Pancreas (tissue), 10 donors: ENCODE measurements at places on chromosomes 16 and 17. TPM values are rescaled to one million over a fixed set of nuclear protein-coding genes. Genes with fewer than 3 reads are reported as not detected.

Gene PNMT
- polyA plus RNA-seq: 3.0 TPM

Gene FBXW10B
- polyA plus RNA-seq: 0.53 TPM

Gene CBFA2T3
- 24.6 TPM for polyA plus RNA-seq

Gene IL21R
- polyA plus RNA-seq: 0.09 TPM

Gene TM4SF5
- 0.77 TPM for polyA plus RNA-seq

Gene MT3
- polyA plus RNA-seq: 4.6 TPM

Gene SEC14L5
- 0.40 TPM for polyA plus RNA-seq

Gene TBC1D3D
- polyA plus RNA-seq: 4.3 TPM

Gene SULT1A1
- polyA plus RNA-seq: 29.7 TPM

Gene PPY
- 57.7 TPM for polyA plus RNA-seq

Gene PTX4
- not detected for polyA plus RNA-seq

Gene OTOA
- not detected for polyA plus RNA-seq

Gene CMTM4
- polyA plus RNA-seq: 14.9 TPM

Gene CDRT15L2
- not detected for polyA plus RNA-seq

Gene GUCY2D
- polyA plus RNA-seq: 0.02 TPM

Gene HLF
- 4.4 TPM for polyA plus RNA-seq

Gene TMEM114
- not detected for polyA plus RNA-seq

Gene FAHD1
- polyA plus RNA-seq: 12.7 TPM

Gene CYGB
- polyA plus RNA-seq: 9.8 TPM

Gene TBL3
- polyA plus RNA-seq: 55.8 TPM

Gene CCL4
- 0.47 TPM for polyA plus RNA-seq

Gene NOXO1
- 0.70 TPM for polyA plus RNA-seq

Gene SEPTIN1
- polyA plus RNA-seq: 2.1 TPM

Gene CES5A
- polyA plus RNA-seq: not detected

Gene OTOP3
- 0.35 TPM for polyA plus RNA-seq

Gene CD300LF
- 0.28 TPM for polyA plus RNA-seq

Gene LRRC36
- polyA plus RNA-seq: 16.4 TPM

Gene KRTAP4-5
- polyA plus RNA-seq: not detected

Gene GLIS2
- 15.1 TPM for polyA plus RNA-seq

Gene SLC16A6
- 0.02 TPM for polyA plus RNA-seq

Gene USP6
- polyA plus RNA-seq: 0.09 TPM

Gene ADGRG3
- 0.80 TPM for polyA plus RNA-seq
